ENCODE measurements at places on chromosomes 1 and 21. TPM values are rescaled to one million over a fixed set of nuclear protein-coding genes. Genes with fewer than 3 reads are reported as not detected.

The C1orf185 gene
- not detected for total RNA-seq

The MIXL1 gene
- total RNA-seq: not detected

The ELF3 gene
- total RNA-seq: 5.5 TPM

The DNTTIP2 gene
- total RNA-seq: 17.8 TPM

The TNN gene
- not detected for total RNA-seq

The L1TD1 gene
- total RNA-seq: not detected

The ZNF697 gene
- total RNA-seq: 9.1 TPM

The EVI5 gene
- total RNA-seq: 32.5 TPM

The EPS8L3 gene
- 0.59 TPM for total RNA-seq

The CSF3R gene
- total RNA-seq: 2.2 TPM

The MAB21L3 gene
- total RNA-seq: not detected

The ITLN2 gene
- 2.3 TPM for total RNA-seq

The TRIM58 gene
- total RNA-seq: 0.35 TPM

The AADACL3 gene
- not detected for total RNA-seq

The IL12RB2 gene
- total RNA-seq: 0.25 TPM

The SPATA46 gene
- total RNA-seq: not detected

The AIM2 gene
- total RNA-seq: not detected

The CHI3L2 gene
- not detected for total RNA-seq

The GJA5 gene
- 4.9 TPM for total RNA-seq

The LCE3D gene
- total RNA-seq: not detected

The COL11A1 gene
- 1.4 TPM for total RNA-seq

The WARS2 gene
- 15.5 TPM for total RNA-seq

The S100A5 gene
- total RNA-seq: not detected

The INTS3 gene
- 74.4 TPM for total RNA-seq

The PIGR gene
- total RNA-seq: 1.4 TPM
